Activated T-helper 9 cell treated with anti-CD3 and anti-CD28 coated beads, Interleukin-2, amount 50 U/mL, for 16 hours (primary cell): ENCODE measurements at places on chromosomes 2 and 18.

DNA sequence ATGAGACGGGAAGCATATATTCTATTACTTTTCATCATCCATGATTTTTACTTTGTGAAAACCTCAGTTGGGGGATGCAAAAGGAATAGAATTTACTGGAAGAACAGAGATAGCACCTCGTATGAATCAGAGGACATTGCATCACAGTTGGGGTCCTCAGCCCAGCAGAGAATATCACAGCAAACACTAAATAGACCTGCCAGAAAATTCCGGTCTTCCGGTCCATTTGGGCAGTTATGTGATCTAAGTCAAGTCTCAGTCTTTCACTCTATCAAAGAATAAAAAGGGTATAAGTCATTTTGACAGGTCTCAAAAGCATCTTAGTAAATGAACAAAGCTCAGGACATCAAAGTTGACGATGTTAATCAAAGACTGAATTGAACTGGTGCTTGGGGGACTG is 1100.6 kb downstream of the DPP10 start:
- DNase-seq, result no peak

GRCh38 chr2:204046145-204046544 is 109.6 kb downstream of the ICOS start:
- DNase-seq, result no peak

GRCh38 chr18:57523171-57523956 is 63.1 kb downstream of the FECH start:
- no peak for DNase-seq

DNA sequence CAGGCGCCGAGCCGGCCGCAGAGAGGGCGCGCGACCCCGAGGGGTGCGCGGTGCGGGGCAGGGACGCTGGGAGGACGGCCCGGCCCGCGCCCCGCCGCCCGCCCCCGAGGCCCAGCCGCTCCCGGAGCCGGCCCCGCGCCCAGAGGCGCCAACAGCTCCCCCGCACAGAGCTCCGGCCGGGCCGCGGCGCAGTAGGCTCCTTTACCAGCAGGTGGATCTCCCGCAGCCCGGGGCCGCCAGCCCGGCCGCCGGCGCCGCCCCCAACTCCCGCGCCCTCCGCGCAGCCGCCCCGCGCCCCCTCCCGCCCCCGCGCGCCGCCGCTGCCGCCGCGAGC is 258 bp downstream of the MGAT4A start:
- DNase-seq, result peak; percentile 64

DNA sequence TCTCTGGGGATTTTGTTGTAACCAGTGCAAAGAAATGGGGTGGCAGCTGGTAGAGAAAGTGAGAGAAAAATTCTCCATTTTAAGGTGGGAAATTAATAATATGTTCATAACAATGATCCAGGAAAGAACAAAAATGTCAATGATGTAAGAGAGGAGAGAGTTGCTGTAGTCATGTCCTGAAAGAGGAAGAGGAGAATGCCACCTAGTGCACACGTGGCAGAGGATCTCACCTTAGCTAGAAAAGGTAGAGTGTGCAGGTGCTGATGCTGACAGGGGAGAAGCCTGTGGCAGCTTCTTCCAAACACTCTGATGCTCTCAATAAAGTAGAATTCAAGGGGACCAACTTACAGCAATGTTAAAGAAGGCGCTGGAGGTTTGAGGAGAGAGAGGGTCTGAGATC is 282.9 kb upstream of the PKDCC start:
- DNase-seq, result no peak

- no peak for DNase-seq
Observed at GRCh38 chr2:221088506-221088905, 483.6 kb downstream of the EPHA4 start.

DNA sequence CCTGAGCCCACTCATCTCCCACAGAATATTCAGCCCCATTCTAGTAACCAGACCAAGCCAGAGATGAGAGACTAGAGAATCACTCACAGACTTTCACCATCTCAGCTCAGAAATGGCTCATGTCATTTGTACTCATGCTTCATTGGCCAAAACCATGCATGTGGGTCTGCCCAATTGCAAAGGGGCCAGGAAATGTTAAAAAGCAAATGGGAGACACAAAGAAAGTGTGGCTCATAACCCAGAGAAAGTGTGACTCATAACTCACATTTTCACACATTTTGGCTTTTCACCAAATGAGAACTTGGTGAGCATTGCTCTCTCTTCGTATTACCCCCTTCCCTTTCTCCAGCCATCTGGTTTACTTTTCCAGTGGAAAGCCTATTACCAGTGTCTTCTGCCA is 66.2 kb downstream of the MDH1 start:
- DNase-seq, result no peak

DNA sequence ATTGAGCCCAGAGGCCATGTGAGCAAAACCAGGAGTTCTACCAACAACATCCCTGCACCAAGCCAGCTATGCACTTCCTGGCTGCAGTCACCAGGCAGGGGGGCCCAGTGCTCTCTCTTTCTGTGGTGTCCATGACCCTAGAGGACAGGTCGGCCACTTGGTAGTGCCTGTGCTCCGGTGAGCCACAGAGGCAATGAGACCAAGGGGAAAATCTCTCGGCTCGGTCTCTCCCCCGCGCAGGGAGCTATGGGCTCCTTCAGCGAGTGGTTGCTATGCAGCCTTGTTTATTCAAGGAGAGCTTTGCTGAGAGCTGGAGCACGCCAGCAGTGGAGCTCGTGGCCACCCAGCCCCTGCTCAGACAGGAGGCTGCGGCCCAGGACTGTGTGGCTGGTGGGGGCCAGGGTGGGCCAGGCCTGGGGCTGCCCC is at the start of gene TOGARAM2:
Gene TOGARAM2, plus strand, starts transcription at position 283 of the 426 bp plus-strand sequence. CDS start 13,537 bp downstream, outside the sequence.
- DNase-seq, result no peak

DNA sequence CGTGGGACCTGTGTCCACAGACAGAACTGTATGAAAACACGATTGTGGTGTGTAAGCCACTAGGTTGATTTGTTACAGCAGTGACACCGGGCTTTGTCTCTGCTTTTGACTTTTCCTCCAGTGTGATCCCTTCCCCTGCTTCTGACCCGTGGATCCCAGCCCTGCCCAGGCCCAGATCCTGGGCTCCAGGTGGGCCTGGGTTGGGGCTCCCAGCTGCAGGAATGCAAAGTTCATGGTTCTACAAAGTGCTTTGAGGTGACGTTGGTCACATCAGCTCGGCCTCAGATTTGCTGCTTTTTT is 26.8 kb downstream of the HPCAL1 start:
- no peak for DNase-seq

DNA sequence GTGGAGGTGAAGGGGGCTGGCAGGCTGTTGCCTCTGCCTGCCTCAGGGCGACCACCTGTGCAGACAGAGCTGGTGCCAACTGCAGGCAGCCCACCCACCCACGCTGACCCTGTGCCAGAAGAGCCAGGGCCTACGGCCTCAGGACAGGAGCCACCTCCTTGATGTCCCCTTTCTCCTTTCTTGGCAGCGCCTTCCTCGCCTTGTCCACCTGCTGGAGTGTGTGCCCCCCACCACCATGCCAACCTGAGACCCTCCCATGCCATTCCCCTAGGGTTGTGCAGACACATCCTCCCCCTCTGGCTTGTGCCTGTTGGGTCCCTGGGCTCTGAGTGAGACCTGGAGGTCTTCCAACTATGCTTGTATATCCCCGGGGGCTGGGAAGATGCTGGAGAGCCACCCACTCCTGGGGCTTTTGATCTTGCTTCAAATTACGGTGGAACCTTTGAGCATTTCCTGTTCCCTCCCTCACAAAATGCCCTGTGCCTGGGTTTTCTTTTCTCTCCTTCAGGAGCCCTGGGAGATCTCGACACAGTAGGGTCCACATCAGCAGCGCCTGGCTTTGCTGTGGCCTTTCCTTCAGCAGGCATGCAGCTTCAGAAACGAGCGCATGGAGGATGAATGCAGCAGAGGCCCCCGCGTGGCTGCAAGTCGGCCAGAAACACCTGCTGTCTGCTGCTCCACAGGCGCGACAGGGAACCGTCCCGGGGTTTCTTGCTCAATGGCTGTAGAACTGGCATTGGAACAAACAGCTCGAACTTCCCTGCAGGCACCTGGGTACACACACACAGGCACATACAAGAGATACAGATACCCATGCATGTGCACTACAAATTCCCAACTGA is 65.9 kb upstream of the SH3RF3 start:
- DNase-seq, result no peak

DNA sequence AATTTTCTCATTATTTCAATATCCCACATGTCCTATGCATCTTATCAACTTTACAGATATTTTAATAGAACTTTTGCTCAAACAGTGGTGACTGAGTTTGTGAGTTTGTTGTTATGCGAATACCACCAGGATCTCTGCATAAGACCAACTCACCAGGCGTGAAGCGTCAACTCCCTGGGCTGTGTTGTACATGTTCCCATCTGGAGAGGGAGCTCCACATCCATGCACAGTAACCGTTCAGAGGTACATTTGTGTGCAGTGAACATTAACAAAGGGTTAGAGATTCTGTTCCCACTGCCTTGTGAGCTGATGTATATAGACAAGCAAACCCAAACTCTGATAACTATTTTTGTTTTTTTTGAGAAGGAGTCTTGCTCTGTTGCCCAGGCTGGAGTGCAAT is 188.7 kb downstream of the MYT1L start:
- no peak for DNase-seq

DNA sequence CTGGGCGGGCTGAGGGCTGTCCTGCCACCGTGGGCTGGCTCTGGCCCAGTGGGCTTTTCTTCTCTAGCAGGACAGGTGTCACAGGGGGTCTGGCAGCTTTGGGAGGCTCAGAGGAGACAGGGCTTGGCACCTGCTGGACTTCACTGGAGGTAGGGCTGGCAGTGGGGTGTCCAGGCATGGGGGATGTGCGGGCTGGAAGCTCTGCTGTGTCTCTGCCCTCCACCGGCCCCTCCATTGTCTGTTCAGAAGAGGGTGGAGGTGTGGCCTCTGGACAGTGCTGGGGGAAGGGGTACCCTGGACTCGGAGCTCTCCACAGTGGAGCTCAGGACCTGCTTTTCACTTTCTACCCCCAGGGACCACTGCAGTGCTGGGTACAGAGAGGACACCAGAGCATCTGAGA is 9.2 kb downstream of the PTPRN start:
- no peak for DNase-seq

DNA sequence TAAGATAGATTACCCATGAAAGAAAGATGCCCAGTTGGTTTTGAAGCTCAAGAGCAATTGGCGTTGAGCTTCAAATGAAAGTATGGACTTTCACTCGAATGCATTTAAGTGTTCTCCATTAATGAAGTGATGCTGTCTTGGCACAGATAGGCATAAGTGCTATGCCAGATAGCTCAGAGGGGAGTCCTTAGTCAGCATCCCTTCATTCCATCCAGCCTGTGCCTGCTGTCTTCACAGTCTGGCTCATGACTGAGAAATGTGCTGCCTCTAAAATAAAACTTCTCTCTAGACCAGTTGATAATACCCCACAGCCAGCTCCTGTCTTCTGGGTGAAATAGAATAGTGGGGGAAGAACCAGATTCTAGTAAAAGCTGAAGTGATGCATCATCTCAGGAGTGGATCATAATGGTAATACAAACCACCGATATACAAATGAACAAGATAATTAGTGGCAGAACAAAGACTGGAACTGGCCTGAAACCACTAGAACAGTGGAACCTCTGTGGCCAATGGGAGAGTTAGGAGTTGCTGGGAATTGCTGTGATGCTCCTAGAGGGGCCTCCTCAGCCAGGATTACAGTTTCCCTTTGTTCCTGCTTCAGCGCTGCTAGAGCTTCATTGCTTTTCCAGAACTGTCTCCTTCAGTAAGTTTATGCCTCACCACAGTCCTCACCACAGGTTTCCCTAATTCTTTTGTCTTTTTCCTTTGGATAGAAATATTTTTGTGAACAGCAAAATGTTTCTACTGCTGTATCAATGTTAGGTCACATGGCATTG is 359.3 kb downstream of the KIAA1328 start:
- no peak for DNase-seq

- no peak for DNase-seq
Observed at GRCh38 chr2:234690569-234691213, 193.8 kb upstream of the ARL4C start.

GRCh38 chr2:112699984-112700667 is 20.7 kb upstream of the NT5DC4 start:
- DNase-seq, result no peak

GRCh38 chr18:47758000-47758399 is 172.5 kb downstream of the SMAD2 start:
- no peak for DNase-seq

DNA sequence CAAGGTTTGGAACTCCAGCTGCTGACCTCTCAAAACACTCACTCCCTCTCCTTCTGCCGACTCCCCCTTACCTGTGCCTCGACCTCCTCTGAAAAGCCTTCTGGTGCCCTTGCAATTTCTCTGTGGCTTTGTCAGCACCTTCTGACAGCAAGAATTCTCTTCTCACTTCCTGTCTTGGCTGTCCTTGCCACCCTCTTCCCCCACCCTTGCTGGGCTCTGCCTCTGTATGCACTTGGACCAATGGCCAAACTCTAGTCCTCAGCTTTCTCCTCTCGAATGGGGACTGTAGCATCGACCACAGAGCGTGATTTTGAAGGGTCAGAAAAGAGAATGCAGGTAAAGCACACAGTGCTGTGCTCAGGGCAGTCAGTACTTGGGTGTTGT is 99.0 kb downstream of the HS1BP3 start:
- DNase-seq, result no peak

GRCh38 chr2:113124984-113125855 is 2.2 kb upstream of the IL1RN start:
- no peak for DNase-seq

- no peak for DNase-seq
Observed at GRCh38 chr2:106565599-106565998, 78.4 kb downstream of the CD8B2 start.

GRCh38 chr18:25146512-25146910 is 205.5 kb downstream of the ZNF521 start:
- DNase-seq, result no peak

DNA sequence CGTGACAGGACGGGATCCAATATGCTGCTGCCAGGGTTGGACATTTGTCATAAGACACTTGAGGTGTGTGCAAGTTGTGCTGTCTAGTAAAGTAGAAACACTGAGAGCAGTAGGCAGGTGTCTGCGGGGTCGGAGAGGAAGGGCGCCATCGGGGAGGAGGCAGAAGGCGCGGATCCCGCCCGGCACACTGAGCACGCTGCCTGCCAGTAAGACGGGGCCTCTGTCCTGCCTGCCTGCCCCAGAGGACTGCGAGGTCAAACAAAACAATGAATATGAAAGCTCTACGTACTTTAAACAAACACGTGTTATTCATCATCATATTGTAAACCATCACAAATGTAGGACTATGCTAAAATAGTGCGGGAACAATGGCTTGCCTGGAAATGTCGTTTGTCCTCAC is 349.3 kb upstream of the SALL3 start:
- DNase-seq, result no peak

DNA sequence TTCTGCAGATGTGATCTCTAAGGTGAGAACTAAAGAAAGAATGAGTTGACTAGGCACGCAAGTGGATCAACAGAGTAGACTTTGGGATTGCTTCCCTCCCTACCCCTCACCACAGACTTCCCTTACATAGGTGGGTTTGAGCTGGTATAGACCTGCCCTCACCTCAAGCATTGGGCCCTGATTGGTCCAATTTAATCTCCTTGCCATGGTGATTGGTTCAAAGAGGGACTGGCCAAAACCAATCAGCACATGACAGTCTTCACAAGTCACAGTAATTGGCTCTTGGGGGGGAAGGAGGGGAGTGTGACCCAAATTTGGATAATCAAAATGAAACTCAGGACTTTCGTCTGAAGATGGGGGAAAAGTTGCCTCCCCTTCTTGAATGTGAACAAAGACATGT is 36.6 kb upstream of the LNPK start:
- no peak for DNase-seq
